Retina (tissue), 1 donor: ENCODE measurements at places on chromosomes 16 and 17.

DNA sequence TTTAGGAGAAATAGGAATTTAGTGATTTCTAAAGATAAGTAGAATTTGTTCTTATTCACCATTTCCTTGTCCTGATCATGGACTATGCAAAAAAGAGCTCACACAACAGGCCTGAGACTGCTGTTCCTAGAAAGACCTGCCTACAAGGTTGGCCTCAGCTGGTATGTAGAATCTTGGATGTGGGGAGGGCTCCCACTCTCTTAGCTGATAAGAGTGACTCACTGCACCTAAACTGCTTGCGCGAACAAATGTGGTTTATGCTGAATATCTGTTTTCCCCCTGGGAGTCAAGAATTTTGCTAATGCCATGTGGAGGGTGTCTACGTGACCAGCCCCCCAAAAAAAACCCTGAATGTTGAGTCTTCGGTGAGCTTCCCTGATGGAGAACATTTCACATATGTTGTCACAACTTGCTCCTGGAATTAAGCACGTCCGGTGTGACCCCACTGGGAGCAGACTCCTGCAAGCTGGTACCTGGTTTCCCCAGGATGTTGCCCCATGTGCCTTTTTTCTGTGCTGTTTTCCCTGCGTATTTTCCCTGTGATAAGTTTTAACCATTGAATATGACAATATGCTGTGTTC lies 68.8 kb upstream of the HSBP1 start:
- no peak for DNase-seq

DNA sequence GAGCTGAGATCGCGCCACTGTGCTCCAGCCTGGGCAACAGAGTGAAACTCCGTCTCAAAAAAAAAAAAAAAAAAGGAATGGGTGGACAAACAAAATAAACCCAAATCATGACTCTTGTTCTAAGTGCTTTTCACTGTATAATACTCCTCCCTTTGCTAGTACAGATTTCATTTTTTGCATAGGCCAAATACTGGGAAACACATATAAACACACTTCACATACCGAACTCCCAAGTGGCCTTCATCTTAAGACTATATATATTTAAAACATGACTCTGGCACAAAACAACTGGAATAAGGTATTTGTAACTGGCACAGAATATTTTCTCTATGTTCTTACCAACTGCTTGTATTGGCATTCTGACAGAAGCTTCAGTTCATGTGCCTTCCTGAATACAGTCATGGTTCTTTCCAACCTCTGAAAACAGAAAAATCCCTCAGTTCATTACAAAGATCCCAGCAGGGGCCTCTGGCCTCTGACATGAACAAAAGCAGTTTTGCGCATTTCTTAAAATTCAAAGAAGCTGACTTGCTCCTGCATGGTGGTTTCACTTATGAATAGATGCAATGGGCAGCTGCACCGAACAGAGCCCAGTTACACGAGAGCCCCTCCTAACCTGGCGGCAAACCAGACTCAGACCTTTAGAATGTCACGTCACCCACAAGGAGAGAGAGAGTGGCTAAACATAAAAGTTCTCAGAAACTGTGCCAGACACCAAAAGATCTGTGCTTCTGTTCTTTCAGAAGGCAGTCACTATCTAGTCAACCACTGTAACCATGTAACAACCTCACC lies 19.1 kb upstream of the COPRS start:
- no peak for DNase-seq

DNA sequence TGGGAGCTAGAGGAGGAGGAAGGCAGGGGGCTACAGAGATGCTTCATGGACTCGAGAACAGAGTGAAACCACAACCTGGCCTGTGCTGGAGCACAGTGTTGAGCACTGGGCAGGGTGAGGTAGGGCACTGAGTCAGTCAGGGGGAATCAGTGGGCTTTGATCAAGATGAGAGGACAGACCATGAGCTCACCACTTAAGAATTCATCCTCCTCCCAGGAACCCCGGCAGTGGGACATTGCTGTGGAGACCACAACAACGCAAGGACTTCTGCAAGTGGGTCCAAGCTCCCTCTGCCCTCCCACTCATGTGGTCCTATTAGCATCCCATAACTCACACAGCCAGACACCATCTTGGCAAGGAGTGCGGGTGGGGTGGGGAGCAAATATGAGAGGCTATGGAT lies 1.7 kb upstream of the CES5A start:
- DNase-seq, result peak; percentile 18

DNA sequence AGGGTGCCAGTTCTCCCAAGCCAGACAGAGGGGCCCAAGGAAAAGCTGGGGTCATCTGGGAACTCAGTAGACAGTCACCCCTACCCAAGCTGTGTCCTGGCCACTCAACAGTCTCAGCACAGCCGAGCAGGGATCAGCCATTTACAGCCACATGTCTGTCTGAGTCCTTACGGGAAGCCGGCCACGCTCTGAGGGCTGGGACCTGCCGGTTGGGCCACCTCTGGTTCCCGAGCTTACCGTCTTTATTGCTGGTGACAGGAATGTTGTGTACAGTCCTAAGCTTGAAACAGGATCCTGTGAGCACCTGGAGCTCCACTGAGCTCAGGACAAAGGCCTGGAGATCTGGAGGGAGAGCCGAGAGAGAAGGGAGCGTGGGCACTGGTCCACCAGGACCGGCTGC lies 59.8 kb downstream of the TIMM22 start:
- no peak for DNase-seq

DNA sequence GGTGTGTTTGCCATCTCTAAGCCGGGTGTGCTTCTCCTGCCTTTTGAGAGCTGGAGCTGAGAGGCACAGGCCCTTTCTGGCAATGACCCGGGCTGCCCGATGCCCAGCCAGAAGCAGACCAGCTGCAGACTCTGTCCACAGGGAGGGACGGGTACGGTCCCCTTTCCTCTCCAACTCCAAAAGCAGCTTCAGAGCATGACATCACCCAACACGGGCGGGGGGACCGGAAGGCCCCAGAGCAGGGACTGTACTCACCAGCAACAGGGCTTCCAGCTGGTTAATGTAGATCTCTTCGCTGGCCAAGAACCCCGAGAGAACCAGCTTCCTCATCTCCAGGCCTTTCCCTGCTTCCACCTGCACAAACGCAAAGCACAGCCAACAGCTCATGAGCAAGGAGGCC lies 79.4 kb downstream of the ABR start:
- no peak for DNase-seq
